Stimulated activated CD8-positive, alpha-beta memory T cell treated with anti-CD3 and anti-CD28 coated beads, Interleukin-2, amount 100 ng/mL, for 1 hour (primary cell): ENCODE measurements at places on chromosomes 2 and 18.

DNA sequence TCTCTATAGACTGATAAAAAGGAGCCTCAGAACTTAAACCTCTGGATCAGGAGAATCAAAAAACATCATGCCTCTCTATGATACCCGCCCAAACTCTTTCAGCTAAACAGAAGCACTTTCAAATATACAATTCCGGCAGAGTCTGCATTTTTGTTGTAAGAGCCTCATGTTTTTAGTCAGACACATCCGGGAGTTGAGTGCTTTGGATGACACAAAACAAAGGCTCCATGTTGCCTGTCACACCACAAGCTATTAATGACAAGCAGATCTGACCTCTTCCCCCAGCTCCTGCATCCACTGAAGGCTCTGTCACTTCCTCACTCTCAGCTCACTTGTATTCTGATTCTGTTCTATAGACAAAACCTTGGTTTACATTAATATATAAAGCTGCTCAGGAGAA, 33.2 kb downstream of the SLC38A11 start:
- no peak for DNase-seq

- no peak for DNase-seq
Measured at GRCh38 chr2:154455166-154455565, 243.3 kb upstream of the KCNJ3 start.

- DNase-seq = no peak
Measured at GRCh38 chr18:70172225-70172624, 33.3 kb downstream of the RTTN start.

DNA sequence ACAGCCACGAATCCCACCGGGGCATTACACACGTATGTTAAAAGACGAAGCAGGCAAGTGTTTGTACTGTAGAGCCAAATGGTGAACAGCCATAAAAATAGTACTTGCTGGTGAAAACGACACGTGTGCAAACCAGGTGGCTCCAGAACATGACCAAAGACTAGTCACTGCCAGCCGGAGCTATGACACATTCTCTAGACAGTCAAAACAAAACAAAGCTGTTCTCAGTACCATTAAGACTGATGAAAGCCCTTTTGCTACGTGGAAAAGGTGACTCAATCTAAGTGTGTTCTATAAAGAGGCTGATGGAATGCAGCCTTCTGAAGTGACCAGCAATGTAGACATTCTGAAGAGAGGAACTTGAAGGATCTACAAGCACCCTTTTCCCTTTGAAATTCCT, 367.7 kb upstream of the NETO1 start:
- DNase-seq = no peak

- no peak for DNase-seq
Measured at GRCh38 chr18:28159055-28159454, 17.9 kb downstream of the CDH2 start.

DNA sequence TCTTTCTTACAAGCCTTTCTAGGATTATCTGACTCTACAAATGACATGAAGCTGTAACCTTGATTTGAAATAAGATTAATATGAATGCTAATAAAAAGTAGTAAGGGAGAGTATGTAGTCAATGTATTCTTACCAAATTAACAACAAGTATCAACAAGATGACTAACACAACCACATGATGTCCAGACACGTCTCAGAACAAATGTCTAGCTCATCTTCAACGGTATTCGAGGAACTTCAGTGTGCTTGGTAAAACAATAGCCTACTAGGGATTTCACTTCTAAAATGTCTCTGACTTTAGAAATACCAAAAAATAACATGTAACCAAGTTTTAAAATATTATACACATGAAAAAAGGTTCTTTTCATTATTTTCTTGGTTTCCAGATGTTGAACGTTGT, 3.4 kb downstream of the HDLBP start:
- no peak for DNase-seq

- no peak for DNase-seq
Measured at GRCh38 chr18:44467718-44468117, 213.0 kb upstream of the SETBP1 start.

DNA sequence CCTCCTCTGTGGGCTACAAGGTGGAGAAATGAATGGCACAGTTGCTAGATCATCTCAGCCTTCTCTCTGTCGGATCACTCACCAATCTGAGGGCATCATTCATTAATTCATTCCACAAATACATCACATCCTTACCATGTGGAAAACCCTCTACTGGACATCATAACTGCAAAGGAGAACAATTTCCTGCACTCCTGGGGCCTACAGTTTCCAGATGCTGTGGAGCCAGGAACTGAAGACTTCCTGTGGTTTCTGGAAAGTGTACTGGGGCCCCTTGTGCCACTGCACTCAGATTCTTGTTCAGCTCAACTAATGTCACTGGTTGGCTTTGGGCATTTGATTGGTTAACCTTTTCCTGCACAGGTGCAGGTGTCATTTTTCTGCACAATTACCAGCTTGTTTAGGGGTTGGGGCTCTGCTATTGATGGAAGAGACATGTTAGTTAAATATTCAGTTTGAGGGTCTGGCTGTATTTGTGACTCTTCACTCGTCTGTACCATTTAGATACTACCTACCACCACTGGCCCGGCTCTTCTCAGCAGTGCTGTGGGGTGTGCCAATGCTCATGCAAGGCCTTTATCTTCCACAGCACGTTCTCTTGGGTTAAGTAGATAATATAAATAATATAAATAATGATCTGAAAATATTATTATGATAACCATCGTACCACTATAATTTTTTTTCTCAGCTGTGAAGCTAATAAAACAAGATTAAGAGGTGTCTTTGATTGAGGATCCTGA, 427.3 kb downstream of the TSN start:
- no peak for DNase-seq

- DNase-seq = no peak
Measured at GRCh38 chr18:78130232-78131195, 849.1 kb upstream of the SALL3 start.

DNA sequence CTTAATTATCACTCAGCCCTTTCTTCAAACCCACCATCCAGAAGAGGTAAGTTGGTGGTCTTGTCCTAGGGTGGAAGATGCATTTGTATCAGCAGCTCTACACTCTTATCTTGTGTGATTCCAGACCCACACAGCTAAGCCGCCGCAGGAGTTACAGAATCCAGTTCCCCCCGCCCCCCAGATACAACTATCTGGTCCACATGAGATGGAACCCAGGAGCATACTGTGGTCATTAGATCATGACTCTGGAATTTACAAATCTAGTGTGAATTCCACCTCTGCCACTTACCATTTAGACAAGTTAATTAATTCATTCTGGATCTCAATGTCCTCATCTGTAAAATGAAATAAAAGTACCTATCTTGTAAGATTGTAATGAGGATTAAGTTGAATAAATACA, 486.4 kb downstream of the BCL11A start:
- DNase-seq = no peak

- no peak for DNase-seq
Measured at GRCh38 chr2:133130548-133131246, 437.6 kb downstream of the NCKAP5 start.

GRCh38 chr18:75959150-75959549, 531.6 kb upstream of the SMIM21 start:
- DNase-seq = no peak

DNA sequence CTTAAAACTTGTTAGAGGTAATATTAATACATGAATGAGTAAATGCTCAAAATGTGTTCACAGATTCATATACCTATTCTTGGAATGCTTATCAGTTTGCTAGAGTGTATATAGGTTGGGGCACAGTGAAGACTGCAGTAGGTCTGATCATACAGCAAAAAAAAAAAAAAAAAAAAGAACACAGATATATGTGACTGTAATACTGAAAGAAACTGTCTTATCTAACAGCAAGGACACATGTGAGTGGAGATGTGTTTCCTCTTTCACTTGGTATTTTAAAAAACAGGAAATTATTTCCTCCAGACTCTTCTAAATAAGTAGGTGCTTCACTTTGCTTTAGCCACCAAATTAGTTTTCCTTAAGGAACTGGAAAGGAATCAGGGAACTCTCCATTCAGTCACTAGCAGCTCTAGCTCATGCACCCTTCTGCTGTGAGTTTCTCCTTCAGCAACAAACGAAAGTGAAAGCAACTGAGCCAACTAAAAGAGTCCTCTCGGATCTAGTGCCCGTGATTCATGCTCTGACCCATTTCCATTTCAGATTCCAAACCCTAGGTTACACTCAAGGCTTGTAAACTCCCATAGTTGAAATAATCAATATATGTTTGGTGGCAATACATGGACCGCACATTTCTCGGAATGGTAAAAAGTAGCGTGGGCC, 98.5 kb downstream of the DSEL start:
- no peak for DNase-seq

DNA sequence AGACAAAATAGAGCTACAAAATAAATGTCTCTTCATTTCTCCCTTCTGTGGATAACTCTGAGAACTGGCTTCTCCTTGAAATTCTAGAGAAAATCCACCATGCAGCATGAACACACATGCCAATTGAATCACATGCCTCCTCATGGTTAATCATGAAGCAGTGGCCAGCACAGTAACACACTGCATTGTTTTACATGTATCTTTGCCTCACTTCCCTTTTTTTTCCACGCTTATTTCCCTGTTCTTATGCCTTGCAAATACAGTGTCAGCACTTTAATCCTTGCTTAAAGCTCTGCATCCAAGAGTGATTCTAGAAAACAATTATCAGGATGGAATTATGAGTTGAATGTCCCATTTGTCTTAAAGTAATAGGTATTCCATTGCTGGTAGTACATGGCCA, 50.3 kb upstream of the ZBTB7C start:
- no peak for DNase-seq

- no peak for DNase-seq
Measured at GRCh38 chr2:144703852-144704708, 184.2 kb upstream of the ZEB2 start.

GRCh38 chr2:164755952-164756351, 85.7 kb downstream of the COBLL1 start:
- no peak for DNase-seq
